IMR-90 (cell line): ENCODE measurements at places on chromosomes 4 and X.

DNA sequence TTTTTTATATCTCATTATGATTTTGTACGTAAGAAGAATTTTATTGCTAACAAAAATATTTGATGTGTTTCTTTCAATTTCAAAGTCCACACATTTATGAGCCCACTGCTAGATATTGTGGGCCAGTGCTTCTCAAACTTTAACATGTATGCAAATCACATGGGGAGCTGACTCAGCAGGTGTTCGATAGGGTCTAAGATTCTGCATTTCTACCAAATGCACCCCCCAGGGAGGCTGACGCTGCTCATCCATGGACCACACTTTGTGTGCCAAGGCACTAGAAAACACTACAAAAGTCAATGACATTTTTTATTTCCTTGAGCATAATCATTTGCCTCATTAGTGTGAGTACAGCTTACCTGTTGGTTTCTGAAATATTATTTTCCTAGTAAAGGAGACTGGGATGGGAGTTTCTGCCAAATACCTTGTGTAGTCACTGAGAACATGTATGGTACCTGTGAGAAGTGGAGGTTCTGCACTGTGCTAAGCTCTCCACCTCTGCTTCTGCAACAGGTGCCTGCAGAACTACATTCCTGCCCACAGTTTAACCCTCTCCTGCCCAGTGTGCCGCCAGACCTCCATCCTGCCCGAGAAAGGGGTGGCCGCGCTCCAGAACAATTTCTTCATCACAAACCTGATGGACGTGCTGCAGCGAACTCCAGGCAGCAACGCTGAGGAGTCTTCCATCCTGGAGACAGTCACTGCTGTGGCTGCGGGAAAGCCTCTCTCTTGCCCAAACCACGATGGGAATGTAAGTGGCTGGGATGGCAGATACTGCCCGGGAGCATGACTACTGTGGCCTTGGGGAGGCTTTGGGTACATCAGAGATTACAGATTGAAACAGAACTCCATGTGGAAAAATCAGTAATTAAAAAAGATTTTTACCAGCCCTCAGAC is 68.9 kb upstream of the MND1 start:
- no peak for DNase-seq

GRCh38 chrX:22177950-22178515 is 94.7 kb upstream of the CBLL2 start:
- DNase-seq, result no peak

GRCh38 chr4:77149789-77150188 is 7.2 kb upstream of the CCNG2 start:
- no peak for DNase-seq

GRCh38 chrX:74274516-74274915 is 29.5 kb upstream of the ZCCHC13 start:
- DNase-seq, result no peak

DNA sequence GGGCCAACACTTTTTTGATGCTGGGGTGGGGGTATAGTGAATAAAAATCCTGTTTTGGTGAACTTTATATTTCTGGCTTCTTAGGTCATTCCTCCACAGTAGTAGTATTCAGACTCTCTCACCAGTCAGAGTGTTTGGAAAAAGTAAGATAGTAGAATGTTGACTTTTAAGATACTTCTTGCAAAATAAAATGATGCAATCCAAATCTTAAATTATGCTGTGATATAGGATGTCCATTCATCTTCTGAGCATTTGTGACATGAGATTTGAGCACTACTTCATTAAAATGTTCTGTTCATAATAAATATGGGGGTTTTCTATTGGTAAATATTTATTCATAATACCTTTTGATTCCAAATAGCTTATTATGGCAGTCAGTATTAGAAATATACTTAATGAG is 70.1 kb downstream of the BMP2K start:
- no peak for DNase-seq

DNA sequence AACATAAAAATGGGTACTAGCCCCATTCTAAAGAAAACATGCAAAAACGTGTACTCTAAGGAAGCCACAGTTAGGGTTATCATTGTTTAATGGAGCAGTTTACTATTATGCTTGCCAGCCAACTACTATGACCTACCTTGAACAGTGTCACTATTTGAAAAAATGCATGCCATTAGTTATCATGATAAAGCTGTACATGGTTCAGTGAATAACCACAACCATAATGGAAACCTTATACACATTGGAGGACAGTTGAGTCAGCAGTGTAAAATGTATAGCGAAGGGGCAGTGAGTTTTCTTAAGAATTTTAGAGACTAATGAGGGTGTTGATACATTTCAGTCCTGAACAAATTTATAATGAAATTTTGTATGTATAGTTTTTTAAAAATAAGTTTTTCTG is 381.9 kb downstream of the GRXCR1 start:
- DNase-seq, result no peak

- DNase-seq, result peak; percentile 73
These were observed 1.2 kb upstream of the MORF4L2 start for GRCh38 chrX:103687696-103688201.

DNA sequence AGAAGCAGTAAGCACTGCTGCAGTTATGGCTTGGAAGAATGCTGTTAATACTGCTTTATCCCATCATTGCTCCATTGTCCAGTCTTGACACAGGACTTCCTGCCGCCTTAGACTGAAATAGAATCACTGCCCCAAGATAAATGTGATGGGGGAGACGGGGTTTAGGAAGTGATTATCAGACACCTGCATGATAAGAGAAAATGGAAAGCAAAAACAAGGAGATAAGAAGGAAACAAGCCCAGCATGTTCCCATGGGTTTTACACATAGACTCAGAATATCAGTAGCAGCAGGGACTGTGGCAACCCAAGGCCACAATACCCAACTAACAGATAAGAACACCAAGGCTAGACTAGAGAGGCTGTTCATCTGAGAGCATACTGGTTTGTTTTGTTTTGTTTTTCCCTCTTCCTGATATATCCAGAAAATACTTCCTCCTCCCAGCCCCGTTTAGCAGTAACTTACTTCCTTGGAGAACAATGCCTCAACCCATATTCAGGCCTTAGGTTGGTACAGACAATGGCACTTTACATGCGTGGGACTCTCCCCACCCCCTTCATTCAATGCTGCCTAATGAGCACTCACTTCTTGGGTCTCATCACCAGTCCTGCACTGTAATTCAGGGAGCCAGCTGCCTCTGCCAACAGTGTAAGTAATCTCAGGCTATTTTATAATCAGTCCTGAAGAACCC is 232.6 kb downstream of the CBR4 start:
- no peak for DNase-seq

- no peak for DNase-seq
These were observed 95.9 kb downstream of the SYTL5 start for GRCh38 chrX:38102240-38102639.

- no peak for DNase-seq
These were observed 24.4 kb upstream of the MSL3 start for GRCh38 chrX:11733614-11734013.

GRCh38 chrX:149720021-149720689 is 8.3 kb downstream of the MAGEA11 start:
- no peak for DNase-seq

DNA sequence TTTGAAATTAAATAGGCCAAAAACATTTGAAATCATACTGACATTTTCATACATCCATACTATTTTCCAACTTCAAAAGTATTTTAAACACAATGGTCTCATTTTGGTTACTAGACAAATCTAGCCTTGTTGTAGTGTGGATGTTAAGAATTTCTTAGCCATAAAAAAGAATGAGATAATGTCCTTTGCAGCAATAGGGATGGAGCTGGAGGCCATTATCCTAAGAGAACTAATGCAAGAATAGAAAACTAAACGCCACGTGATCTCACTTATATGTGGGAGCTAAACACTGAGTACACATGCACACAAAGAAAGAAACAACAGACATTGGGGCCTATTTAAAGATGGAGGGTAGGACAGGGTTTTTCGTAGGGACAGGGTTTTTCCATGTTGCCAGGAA is 153.8 kb downstream of the CCSER1 start:
- no peak for DNase-seq

- DNase-seq, result no peak
These were observed 31.7 kb upstream of the TMPRSS11D start for GRCh38 chr4:67915400-67915966.

DNA sequence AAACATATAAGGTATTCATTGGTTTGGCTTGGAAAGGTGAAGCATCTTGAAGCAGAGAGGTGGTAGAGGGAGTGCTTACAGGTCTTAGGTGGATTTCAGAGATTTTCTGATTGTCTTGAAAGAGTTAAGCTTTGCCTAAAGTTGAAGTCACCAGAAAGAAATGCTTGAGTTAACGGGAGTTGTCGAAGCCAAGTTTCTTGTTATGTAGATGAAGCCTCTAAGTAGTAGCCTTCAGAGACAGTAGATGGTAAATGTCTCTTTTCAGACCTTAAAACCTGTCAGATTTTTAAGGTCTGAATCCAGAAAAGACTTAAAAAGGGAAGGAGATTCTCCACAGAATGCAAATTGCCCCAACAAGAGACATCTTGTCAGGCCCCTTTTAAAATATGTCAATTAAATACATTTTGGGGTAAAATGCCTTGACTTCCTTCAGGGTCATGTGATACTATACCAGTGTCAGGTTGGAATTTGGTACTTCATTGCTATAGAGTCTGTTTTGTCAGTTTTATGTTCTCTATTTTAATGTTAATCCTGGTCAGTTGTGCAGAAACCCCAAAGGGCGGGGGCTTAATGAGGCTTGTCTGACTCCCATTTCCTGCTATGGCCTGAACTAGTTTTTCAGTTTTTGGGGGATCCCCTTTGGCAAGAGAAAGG is 81.0 kb downstream of the PCDH18 start:
- DNase-seq, result no peak

DNA sequence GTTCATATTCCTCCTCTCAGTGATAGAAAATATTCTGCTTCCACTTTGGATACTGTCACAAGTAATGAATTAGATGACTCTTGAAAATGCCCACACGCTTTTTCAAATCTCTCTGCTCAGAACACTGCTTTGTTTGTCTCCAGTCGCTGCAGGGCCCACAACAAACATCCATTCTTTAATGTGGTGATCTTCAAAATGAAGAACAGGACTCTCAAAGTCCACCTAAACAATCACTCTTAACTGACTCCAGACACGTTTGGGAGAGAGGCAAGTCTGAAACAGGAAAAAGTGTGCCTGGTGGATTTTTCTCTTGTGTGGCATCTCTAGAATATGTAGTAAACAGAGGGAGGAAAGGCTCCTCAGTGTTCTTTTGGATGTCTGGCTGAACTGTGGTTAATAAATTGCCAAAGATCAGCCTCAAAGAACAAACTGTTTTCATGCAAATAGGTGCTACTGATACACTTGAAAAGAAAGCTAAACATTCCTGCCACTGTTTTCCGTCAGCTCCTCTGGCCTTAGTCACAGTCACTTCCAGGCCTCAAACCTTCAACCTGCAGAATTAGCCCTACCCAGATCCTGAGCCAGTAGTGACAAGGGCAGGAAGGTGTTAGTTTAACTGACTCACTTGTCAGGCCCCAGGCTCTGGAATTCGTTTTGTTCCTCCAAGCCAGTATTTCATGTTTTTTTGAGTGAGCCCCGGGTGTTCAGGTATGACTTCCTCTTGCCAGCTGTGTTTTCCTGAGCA is 259.6 kb upstream of the GPC4 start:
- DNase-seq, result no peak

- DNase-seq, result peak; percentile 75
These were observed 64.0 kb downstream of the MANBA start for GRCh38 chr4:102696758-102697157.

- DNase-seq, result peak; percentile 24
These were observed 28.9 kb downstream of the TENM3 start for GRCh38 chr4:182272151-182272550.

GRCh38 chr4:119106036-119107000 is 29.3 kb upstream of the MYOZ2 start:
- no peak for DNase-seq

GRCh38 chr4:54322818-54323417 is 93.8 kb downstream of the PDGFRA start:
- peak; percentile 59 for DNase-seq

DNA sequence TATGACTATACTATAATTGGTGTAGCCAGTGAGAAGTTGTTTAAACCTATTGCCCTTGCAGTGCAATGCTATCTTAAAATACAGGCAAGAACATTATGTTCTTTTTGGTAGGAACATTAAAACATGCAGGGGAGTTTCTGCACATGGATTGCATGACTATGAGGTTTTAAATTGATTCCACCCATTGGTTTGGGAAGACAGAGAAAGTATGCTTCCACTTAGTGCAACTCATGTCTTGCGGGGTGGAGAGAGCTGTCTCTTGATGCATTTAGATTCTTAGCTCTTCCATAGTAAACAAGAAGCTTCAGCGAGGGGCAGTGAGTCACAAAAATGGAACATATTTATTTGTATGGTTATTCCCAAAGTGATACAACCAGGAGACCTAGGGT is 39.5 kb upstream of the RASL11B start:
- peak; percentile 76 for DNase-seq

- peak; percentile 41 for DNase-seq
These were observed 7.8 kb downstream of the WWC2 start for GRCh38 chr4:183106839-183107238.

DNA sequence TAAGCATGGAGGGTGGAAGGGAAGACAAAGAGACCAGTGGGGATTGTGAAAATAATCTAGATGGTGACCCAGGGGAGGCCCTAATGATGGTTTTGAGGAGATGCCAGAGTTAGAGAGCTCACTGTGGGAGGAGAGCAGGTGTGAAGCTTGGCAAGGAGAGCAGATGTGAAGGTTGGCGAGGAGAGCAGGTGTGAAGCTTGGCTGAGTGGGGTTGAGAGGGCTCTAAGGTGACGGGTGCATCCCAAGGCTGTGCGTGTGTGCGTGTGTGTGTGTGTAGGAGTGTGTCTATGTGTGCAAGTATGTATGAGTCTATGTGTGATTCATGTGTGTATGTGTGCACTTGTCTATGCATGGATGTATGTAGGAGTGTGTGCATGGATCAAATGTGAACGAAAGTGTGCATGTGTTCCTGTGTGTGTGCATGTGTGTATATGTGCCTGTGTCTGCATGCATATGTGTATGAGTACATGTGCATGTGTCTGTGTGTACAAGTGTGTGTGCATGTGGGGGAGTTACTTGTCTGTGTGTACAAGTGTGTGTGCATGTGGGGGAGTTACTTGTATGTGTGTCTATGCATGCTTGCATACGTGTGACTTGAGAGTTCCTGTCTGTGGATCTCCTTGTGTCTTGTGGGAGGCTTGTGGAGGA is 72.0 kb downstream of the EVC start:
- no peak for DNase-seq

- no peak for DNase-seq
These were observed 95.8 kb downstream of the SORBS2 start for GRCh38 chr4:185716141-185716551.

DNA sequence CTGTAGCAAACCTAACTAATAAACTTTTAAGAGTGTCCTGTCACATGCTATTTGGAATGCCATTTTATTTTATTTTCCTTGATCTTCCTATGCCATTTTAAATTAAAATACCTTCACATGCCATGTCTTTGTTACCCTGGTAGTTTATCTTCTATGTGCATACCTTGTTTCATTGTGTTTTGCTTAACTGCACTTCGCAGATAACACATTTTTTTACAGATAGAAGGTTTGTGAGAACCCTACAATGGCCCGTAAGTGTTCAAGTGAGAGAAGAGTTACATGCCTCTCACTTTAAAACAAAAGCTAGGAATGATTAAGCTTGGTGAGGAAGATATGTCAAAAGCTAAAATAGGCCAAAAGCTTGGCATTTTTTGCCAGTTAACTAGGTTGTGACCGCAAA is 744.1 kb downstream of the STIM2 start:
- no peak for DNase-seq
